ENCODE measurements at places on chromosomes 6 and 20. TPM values are rescaled to one million over a fixed set of nuclear protein-coding genes. Genes with fewer than 3 reads are reported as not detected.

The MAN1A1 gene
- 0.05 TPM for total RNA-seq

The EYA2 gene
- total RNA-seq = 2.0 TPM

The HAO1 gene
- total RNA-seq = not detected

The DZANK1 gene
- total RNA-seq = 2.1 TPM

The C6orf118 gene
- 0.14 TPM for total RNA-seq

The TFAP2A gene
- 6.3 TPM for total RNA-seq

The SMOC2 gene
- total RNA-seq = 0.03 TPM

The BIRC7 gene
- total RNA-seq = 3.0 TPM

The FRK gene
- total RNA-seq = 1.0 TPM

The ZBTB46 gene
- 0.73 TPM for total RNA-seq

The TMEM244 gene
- total RNA-seq = not detected

The WFDC10B gene
- not detected for total RNA-seq

The FAXC gene
- 5.9 TPM for total RNA-seq

The MROH8 gene
- 1.1 TPM for total RNA-seq

The COL19A1 gene
- total RNA-seq = not detected

The TRIM10 gene
- total RNA-seq = not detected
